Kidney glomerular epithelial cell (primary cell): ENCODE measurements at places on chromosomes 4 and X.

- DNase-seq, result peak; percentile 66
These were observed 14.8 kb upstream of the SPARCL1 start for GRCh38 chr4:87543835-87544461.

- DNase-seq, result no peak
These were observed 243.1 kb upstream of the FTHL17 start for GRCh38 chrX:31314921-31315320.

DNA sequence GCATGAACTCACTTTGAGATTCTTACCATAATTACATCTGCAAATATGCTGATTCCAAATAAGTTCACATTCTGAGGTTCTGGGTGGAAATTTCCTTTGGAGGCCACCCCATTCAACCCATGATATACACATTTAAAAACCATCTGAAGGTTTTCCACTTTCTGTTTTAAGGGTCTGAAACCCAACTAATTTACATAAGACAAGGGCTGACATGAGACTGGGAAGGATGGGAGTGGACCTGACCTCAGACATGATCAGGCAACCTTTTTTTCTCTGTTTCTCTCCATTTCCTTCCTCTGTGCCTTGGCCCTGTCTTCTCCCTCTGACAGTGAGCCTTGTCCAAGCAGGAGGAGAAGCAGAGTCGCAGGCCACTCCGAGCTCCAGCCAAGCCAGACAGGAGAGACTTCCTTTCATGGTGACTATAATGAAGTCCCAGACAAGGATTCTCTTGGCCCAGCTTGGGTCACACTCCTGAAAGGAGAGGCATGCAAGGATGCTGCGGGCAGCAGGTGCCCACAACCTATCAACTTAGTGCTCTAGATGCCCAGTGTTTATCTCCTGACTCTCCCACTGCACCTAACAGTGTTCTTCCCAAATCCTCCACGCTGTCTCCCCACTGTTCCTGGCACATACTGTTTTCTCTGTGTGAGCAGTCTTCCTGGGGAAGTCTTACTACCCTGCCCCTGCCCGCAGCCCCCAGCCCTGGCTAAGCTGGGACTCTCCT lies 39.9 kb downstream of the MSX1 start:
- no peak for DNase-seq

- no peak for DNase-seq
These were observed 6.3 kb upstream of the LETM1 start for GRCh38 chr4:1862055-1862911.

GRCh38 chr4:113823291-113823659 lies 61.7 kb upstream of the CAMK2D start:
- peak; percentile 25 for DNase-seq

DNA sequence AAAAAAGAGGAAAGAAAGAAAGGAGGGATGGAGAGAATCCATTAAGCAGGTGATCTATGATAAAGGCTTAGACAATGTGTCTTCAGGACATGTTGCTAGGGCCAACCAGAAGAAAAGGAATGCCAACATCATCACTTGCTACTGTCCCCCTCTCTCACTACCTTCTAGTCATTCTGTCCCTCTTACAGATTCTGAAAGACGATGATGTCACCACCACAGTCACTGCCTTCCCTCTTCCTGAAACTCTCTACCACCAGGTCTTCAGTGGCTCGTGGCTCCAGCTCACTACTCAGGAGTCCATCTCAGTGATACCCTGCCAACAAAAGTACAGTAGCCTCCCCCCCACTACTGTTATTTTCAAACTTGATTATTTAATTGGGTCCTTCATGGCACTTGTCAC lies 64.0 kb downstream of the KCNIP4 start:
- no peak for DNase-seq

- no peak for DNase-seq
These were observed 12.3 kb upstream of the SCRG1 start for GRCh38 chr4:173411106-173411693.

DNA sequence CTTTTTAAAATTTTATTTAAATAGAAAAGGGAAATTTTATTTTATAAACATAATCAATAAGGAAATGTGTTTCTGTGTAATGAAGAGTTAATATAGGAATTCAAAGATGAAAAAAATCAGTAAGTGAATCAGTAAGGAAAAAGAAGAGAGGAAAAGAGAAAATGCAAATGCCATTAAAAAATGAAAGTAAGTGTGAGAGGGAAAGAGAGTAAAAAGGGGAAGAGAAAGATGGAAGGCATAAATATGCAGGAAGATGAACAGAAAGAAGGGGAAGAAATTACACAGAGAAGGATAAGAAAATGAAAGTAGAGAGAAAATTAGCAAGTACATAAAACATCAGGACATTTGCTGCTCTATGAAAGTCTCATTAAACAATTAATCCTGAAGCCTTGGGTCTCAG lies 349.9 kb downstream of the FSTL5 start:
- no peak for DNase-seq

DNA sequence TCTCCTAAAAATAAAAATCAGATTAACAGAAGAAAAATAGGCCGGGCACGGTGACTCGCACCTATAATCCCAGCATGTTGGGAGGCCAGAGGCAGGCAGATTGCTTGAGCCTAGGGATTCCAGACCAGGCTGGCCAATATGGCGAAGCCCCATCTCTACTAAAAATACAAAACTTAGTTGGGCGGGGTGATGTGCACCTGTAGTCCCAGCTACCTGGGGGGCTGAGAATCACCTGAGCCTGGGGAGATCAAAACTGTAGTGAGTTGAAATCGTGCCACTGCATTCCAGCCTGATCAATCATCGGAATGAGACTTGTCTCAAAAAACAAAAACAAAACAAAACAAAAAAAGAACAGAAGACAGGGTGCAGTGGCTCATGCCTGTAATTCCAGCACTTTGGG lies 32.8 kb upstream of the NOCT start:
- no peak for DNase-seq

- DNase-seq, result no peak
These were observed 211.0 kb upstream of the ADGRL3 start for GRCh38 chr4:60989141-60989540.

- no peak for DNase-seq
These were observed 531.8 kb downstream of the GLUD2 start for GRCh38 chrX:121579016-121579760.

- peak; percentile 36 for DNase-seq
These were observed 61.3 kb downstream of the AR start for GRCh38 chrX:67604979-67605703.

GRCh38 chr4:147981305-147981704 lies 249.4 kb downstream of the ARHGAP10 start:
- DNase-seq, result peak; percentile 17

- DNase-seq, result no peak
These were observed 162.4 kb upstream of the GYPA start for GRCh38 chr4:144302704-144303536.

DNA sequence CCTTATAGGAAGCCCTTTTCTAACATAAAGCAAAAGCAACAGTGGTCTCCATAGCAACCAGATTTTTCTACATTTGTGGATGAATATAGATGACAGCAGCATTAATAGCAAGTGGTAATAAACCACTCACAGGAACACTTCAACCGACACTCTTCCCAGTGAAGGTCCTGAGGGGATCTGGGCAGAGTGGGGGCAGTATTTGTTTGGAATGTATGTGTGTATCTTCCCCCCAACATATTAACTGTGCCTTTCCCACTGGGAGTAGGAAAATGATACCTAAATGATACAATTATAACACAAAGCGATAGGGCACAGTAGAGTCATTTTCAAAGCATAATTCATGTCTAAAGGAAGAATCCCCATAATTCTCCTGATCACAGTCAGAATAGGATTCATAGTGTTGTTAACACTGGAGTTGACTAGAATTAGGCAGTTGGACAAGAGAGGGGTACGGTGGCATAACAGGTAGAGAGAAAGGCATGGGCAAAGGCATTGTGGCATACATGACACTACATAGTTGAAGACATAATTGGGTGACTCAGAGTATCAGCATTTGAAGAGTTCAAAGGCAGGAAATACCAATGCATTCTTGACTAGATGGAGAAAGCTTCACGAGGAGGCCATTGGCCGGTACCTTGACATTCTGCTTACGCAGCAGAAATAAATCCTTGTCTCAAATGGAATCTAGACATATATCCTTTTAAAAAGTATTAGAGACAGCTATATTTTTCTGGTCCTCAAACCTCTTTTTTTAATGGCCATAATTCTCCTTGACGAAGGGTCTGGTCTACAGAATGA lies 15.2 kb downstream of the CAPN6 start:
- DNase-seq, result peak; percentile 37

GRCh38 chr4:41102414-41103092 lies 111.8 kb downstream of the APBB2 start:
- no peak for DNase-seq

- no peak for DNase-seq
These were observed 478.4 kb upstream of the FAM241A start for GRCh38 chr4:111666826-111667360.

DNA sequence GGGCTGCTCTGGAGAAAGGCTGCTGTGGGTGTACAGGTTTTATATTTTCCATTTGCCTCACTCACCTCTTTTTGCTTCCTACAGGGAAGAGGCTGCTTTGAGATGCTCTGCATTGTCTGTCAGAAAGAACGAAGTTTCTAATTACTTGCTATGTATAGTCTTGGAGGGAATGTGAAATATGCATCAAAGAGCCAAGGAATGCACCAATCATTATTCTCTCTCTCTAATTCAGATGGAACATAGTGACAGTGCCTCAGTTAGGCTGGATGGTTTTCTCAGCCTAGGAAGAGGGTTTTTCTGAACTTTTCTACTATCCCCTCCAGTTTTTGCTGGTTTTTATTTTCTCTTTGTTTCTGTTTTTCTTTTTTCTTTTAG lies 106.8 kb upstream of the SLC4A4 start:
- no peak for DNase-seq

DNA sequence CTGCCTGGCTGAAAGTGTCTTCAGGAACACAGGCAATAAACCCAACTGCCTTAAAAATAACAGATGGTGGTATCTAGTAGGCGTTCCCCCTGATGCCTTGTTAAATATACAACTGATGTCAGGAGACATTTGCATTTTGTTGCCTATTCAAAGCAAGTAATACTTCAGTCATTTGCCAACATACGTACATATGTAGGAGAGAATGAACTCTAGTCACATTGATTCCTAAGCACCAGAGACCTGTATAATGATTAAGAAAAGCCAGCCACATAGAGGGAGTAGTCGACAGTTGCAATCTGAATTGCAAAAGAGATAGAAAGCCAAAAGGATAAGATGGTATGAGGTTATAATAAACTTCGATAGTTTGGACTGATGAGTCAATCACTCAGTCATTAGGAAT lies 191.0 kb upstream of the EMCN start:
- DNase-seq, result no peak

DNA sequence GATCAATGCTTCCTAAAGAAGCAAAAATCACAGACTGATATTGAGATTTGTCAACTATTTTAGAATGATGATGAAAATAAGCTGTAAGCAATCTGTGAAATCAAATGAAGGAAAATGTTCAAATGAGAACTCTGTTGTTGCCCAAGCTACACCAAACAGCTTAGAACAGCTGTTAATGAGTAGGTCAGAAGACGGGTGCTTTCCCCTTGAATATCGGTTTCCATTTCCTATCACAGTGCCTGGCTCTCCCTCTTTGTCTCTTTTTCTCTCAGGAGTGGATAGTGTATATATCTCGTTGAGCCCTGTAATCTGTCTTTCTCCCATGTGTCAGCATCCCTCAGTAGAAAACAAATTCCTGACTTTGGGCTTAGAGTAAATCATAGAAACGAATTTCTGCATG lies 1592.9 kb upstream of the TENM3 start:
- no peak for DNase-seq

GRCh38 chr4:118154649-118155048 lies 120.4 kb downstream of the NDST3 start:
- no peak for DNase-seq

- no peak for DNase-seq
These were observed 130.8 kb upstream of the PDLIM3 start for GRCh38 chr4:185666156-185666555.

GRCh38 chr4:123785538-123785937 lies 388.9 kb downstream of the SPRY1 start:
- no peak for DNase-seq

- peak; percentile 37 for DNase-seq
These were observed at the start of gene ADGRL3 for GRCh38 chr4:61200187-61200915. Gene ADGRL3, plus strand, starts transcription at chr4:61200326.

- no peak for DNase-seq
These were observed 56.2 kb upstream of the CHRDL1 start for GRCh38 chrX:110851780-110852179.

GRCh38 chr4:57148831-57149505 lies 38.8 kb upstream of the IGFBP7 start:
- DNase-seq, result peak; percentile 18

DNA sequence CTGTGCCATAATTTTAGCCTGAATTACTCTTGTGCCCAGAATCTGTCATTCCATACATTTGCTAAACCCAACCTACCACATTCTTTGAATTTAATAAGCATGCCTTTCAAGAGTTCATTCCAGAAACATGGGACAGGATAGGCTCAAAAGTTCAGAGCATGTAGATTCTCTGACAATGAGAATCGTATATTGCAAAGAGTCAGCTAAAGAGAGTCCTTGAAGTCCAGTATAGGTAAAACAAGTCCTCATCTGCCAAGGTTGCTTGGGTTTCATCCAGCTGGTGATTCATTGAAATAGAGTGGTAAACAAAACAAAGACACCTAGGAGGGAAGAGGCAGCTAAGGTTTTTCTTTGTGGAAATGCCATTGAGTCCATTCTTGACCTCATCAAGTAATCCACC lies 249.3 kb upstream of the DIPK2B start:
- DNase-seq, result no peak

DNA sequence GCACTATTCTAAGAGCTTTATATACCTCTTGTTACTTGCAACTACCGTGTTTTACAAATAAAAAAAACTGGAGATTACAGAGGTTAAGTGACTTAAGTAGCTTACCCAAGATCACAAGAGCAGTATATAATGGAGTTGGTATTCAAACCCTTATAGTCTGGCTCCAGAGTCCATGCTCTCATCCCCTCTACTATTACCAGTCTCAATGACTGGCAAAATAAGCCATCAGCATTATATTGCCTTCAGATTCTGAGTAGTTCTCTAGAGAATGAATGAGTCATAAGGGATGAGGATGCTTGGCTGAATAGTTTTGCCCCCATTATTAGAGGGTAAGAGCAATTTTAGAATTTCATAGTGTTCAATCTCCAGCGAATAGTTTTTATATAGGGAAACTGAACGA lies 170.1 kb upstream of the ATOH1 start:
- DNase-seq, result peak; percentile 9

DNA sequence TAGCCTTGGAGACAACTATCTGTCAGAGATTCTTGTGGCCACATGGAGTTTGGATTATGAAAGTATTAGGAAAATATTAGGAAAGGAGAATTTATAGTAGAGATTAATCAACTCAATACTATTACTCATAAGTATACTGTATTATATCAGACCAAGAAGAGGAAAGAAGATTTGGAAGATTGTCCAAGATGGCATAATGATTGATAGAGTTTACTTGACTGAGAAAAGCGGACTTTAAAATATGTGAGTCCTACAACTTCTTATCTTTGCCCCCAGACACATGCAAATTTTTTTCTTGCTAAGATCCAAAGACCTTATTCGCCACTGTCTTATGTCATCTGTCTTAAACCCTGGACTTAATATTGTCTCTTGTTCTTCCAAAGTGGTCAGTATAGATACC lies 54.8 kb upstream of the SHISA3 start:
- no peak for DNase-seq
